ENCODE measurements at places on chromosomes 6 and 20.

DNA sequence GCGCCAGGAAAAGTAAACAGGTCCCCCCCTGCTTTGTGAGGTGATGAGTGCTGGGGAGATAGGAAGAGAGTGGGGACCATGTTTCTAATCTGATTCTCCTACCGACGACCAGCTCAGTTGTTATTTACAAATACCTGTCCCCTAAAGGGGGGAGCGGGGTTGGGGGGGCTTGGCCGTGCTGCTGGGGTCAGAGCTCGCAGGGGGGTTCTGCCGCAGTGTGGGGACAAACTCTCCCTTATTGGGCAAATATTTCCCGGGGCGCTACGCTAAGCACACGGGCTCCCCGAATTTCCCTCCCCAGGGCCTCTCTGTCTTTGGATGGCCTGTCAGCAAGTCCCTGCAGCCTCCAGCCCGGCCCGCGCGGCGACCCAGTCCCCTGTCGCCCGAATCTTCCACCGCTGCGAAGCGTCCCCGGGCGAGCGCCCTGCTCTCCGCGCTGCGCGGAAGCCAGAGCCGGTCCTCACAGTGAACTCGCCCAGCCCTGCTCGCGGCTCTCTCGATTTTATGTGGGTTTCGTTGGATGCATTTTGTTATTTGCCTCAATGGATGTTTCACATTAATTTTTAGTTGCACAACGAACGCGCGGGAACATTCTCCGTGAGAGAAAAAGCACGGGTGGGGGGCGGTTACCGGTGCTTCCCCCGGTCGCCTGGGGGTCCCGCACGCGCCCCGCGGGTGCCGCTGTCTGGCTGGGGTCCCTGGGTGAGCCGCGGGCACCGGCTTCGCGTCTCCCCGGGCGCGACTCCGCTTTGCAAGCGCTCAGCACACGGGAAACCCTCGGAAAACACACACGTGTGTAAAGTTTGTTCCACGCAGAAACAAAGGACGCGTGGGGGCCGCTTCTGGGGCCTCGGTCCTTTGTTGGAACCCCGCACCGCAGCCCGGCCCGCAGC lies 1.5 kb upstream of the STX16 start:
- DNase-seq, result peak; percentile 36

DNA sequence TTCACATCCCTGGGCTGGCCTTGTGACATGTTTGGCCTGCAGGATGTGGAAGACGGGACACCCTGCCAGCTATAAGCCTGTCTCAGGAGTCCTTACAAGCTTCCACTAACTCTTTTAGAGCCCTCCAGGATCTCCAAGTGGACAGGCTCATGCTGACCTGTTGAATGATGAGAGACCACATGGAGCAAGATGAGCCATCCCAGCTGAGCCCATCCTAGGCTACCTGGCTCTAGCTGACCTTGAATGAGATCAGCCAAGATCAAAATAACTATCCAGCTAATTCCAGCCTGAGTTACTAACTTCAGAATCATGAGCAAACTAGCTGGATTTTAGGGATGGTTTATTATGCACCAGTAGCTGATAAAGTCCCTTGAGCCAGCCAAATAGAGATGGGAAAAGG lies 169.5 kb downstream of the TFAP2C start:
- no peak for DNase-seq

DNA sequence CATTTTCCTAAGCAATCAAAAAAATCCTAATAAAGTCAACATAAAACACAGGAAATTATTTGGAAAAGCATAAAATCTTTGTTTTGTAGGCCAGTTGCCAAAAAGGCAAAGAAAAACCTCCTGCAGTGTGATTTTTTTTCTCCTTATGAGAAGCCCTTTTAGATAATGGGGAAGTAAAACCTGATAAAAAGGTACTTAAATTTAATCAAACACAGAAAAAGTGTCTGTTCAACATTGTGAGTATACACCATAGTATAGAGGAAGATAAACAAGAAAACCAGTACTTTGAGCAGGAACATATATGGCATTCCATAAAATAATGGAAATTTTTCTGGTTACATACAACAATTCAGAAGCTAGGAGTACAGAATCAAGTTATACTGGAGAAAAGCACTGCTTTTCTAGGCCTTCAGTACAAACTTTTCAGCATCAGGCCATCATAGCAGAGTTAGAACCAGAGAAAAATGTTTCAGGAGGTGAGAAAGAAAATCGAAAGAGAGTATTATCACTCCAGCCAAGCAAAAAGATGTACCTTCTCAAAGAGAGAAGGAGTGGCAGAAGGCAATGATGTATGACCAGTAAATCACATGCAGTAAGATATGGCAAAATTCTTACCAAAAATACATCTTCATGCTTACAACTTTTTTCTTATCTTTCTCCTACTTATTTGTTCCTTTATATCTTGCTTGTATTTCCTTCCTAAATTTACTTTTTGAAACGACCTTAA lies 494.9 kb downstream of the KIF16B start:
- no peak for DNase-seq

GRCh38 chr20:32463642-32464400 lies 105.7 kb downstream of the ASXL1 start:
- no peak for DNase-seq

GRCh38 chr6:83431545-83432155 lies 799 bp upstream of the ME1 start:
- DNase-seq, result no peak

Data from CD4-positive, alpha-beta T cell treated with Interleukin-15 for 4 hours (primary cell).